ENCODE measurements at places on chromosomes 3 and 15.

- DNase-seq: no peak
These were observed 4.6 kb downstream of the CCDC9B start for GRCh38 chr15:40335938-40336743.

- no peak for DNase-seq
These were observed 625 bp downstream of the COL6A6 start for GRCh38 chr3:130517602-130518001.

DNA sequence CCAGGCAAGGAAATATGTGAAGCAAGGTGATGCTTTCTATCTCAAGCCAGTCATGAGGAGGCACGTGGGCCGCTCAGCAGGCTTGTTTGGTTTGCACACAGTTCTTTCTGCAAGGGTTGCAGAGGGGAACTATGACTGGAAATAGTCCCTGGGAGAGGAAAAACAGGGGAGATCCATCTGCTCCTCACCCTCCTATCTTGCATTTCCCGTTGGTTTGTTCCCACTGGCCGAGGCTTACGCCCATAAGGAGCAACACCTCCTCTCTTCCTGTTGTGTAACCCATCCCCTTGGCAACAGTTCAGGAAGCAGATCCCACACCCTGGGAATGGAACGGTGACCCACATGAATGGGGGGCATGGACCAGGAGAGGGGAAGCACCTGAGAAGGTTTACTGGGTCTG, 72.1 kb upstream of the MAGI1 start:
- no peak for DNase-seq

GRCh38 chr15:75200765-75201615, 692 bp upstream of the C15orf39 start:
- no peak for DNase-seq

DNA sequence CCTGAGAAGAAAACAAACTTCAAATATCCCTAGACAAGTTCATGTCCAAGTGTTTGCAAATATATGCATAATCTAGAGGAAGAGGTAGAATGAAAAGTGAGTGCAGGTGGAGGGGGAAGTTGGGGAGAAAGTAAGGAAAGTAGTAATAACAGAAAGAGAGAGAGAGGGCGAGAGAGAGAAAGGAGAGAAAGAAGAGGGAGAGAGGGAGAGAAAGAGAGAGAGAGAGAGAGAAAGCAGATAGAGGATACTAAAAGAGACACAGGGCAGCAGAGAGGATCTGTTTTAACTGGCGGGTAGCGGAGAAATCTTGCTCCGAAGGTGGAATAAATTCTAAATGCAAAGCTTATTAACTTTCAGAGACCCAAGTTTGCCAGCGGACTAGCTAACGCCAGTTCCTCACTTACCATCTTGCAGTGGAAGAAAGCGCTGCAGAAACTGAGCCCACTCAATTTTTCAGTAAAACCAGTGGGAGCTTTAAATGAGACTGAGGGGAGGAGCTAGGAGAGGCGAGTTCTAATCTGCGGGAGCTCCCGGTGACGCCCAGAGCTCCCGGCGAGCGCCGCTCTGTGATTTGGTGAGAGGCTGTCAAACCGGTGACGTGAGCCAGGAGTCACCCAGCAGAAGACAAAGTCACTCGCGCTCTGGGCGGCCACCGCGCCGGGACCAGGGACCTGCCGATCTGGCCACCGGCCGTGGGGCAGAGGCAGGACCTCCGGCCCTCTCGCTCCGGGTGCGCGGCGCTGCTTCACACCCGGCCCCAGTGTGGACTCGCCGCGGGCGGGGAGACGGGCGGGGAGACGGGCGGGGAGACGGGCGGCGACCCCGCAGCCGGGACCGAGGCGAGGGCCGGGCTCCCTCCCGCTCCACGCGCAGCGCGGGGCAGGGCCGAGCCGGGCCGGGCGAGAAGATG, at the start of gene GMNC:
GMNC (minus strand) TSS at position 486 of the 910 bp plus-strand sequence; CDS start at position 407, 79 bp downstream.
- peak; percentile 97 for DNase-seq
